ENCODE measurements at places on chromosomes 16 and 17.

- DNase-seq: no peak
Measured at GRCh38 chr16:17368951-17369350, 101.8 kb downstream of the XYLT1 start.

DNA sequence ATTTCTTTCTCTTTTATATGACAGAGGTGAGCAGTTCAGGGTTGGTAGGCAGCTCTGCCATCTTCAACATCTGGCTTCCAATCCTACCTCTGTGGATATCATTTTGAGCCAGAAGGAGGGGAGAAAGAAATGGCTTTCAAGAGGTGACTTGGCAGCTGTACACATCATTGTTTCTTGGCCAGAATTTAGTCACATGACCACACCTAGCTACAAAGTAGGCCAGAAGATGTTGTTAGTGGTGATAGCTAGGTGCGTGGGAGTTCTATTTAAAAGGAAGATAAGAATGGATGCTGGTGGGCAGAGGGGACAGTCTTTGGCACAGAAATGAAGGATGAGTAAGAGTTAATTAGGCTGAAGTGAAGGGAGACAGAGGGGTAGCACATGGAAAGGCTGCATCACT lies 29.2 kb upstream of the MPHOSPH6 start:
- no peak for DNase-seq

DNA sequence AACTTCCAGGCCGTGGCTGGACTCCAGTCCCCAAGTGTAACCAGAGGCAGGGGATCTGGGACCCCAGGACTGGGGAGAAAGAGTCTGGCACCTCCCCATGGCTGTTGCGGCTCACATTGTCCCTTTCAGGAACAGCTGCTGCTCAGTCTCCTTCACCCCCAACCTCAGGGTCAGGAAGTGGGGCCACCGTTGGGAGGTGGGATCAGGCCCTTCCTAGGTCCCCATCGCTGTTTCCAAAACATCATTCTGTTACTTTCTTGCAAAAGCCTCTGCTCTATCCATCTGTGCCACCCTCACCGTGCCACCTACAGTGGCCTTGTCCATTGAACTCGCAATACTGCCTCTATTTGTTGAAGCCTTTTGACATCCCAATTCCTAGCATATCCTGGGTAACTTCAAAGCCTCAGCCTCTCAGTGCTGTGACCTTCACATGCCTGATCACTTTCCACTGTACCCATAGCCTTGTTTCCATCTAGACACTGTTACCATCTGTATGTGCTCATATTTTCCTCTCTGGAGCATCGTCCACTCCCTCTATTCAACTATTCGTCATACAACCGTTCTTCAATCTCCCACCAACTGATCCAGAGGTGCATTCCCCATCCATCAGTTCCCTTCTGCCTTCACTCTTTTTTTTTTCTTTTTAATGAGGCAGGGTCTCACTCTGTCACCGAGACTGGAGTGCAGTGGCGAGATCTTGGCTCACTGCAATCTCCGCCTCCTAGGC lies 15.0 kb upstream of the SRCIN1 start:
- DNase-seq: no peak

DNA sequence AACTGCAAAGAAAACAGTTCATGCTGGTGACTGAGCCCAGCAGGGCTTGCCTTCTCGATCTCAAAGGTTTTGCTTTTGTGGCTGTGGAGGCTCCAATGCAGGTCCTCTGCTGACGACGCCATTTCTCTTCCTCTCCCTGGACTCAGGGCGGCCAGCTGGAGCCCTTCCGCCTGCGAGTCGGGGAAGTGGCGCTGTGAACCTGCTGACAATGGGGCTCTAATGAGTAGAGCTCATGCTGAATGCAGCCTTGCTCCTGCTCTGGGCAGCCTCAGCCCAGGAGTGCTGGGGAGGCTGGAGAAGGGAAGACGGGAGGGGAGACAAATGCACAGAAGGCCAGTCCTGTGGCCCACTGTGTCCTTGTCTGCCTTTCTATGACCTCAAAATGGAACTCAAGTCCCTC lies 43.8 kb downstream of the VAC14 start:
- DNase-seq: no peak

DNA sequence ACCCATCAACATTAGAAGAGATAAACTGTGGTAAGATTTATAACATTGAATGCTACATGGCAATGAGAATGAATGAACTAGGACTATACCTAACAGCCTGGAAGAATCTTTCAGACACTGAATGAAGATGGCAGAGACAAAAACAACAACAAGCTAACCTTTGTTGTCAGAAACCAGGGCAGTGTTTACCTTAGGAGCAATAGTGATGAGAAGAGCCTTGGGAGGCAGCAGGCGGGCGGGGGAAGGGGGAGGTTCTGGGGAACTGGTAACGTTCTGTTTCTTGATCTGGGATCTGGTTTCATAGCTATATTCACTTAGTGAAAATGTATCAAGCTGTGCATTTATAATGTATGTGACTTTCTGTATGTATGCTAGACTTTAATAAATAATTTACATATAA lies 139.0 kb upstream of the TNRC6C start:
- no peak for DNase-seq

GRCh38 chr17:36602030-36602748 lies 806 bp downstream of the MRM1 start:
- DNase-seq: no peak

GRCh38 chr16:51163894-51164566 lies 13.0 kb upstream of the SALL1 start:
- DNase-seq: no peak

DNA sequence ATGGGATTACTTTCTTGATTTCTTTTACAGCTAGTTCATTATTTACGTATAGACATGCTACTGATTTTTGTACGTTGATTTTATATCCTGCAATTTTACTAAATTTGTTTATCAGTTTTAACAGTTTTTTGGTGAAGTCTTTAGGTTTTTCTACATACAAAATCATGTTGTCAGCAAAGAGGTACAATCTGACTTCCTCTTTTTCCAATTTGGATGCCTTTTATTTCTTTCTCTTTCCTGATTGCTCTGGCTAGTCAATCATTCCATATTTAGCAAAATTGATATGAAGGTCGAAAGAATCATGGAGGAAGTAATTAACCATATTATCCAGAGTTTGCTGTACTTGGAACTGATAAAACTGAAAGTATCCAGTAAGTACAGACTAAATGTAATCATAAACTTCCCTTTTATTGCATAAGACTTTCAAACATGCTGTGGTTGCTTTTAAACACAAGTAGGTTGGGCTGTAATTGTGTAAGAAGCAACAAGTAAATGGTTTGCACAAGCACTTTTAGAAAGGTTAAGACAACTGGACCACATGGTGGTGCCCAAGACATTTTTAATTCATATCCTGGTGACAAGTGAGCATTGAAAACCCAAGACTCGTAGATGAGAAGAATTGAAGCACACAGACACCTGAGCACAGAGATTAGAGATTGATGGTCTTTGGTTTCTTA lies 8.4 kb downstream of the GDE1 start:
- DNase-seq: no peak

- DNase-seq: no peak
Measured at GRCh38 chr17:66976781-66977201, 12.3 kb downstream of the CACNG4 start.

- DNase-seq: no peak
Measured at GRCh38 chr16:62256406-62256805, 220.2 kb upstream of the CDH8 start.

DNA sequence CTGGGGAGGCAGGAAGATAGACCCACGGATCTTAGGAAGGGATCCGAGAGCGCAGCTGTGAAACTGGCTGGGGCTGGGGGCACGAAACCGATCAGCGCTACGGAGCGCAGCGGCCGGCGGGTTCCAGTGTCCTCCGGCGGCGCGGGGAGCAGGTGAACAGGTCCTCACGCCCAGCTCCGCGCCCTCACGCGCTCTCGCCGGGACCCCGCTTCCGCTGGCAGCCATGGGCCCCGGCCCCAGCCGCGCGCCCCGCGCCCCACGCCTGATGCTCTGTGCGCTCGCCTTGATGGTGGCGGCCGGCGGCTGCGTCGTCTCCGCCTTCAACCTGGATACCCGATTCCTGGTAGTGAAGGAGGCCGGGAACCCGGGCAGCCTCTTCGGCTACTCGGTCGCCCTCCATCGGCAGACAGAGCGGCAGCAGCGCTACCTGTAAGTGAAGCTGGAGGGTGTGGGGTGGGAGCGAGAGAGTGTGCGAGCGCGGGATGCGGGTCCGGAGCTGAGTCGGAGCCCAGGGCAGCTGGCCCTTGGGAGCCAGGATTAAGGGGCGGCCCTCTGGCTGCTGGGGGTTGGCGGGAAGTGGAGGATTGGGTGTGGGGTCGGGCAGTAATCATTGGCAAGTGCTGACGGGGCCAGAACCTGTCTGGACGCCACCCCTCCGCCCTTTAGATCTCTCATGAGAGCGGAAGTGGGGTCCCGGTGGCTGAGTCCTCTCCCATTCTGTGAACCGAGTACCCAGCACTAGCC lies 479 bp downstream of the ITGA3 start:
- DNase-seq: peak; percentile 46

GRCh38 chr17:8879410-8879809 lies 11.9 kb upstream of the PIK3R6 start:
- DNase-seq: no peak

GRCh38 chr17:14604591-14605266 lies 303.8 kb downstream of the HS3ST3B1 start:
- no peak for DNase-seq

GRCh38 chr16:68074850-68075555 lies 10.2 kb upstream of the NFATC3 start:
- DNase-seq: peak; percentile 28

- DNase-seq: no peak
Measured at GRCh38 chr17:36505171-36505570, 18.7 kb downstream of the ZNHIT3 start.

DNA sequence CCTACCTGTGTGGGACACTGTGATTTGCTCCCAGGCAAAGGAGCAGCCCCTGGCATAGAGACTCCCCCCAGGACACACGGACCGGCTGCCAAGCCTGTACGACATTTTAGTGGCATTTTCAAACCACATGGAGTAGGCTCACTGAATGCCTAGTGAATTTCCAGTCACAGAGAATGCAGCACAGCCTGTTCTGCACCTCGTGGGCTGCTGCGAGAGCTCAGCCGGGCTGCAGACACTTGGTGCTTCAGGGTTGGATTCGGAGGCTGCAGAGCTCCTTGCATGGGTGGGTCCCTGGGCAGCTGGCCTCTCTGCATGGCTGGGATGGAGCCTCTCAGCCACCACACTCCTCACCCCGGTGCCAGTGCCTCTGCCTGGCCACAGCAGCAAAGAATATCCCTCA lies 51.2 kb upstream of the HNF1B start:
- no peak for DNase-seq

GRCh38 chr17:68457539-68458259 lies 403 bp upstream of the WIPI1 start:
- DNase-seq: peak; percentile 98

DNA sequence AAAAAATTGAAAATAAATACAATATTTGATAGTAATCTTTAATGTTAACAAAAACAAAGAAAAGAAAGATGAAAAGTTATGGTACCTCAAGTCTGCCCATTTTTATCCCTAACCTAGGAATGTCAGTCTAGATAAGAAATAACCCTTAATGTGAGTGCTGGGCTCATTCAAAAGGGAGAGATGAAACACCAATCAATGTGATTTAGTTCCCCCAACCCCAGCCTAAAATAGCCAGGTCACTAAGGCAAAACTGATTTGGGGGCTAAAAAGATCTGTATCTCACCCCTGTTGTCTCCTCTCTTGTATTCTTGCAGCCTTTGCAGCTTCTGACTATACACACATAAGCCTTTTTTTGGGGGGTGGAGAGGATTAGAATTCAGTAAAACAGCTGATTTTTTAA lies 3.2 kb upstream of the IGF2BP1 start:
- DNase-seq: no peak

GRCh38 chr17:50123649-50124349 lies 6.2 kb downstream of the SAMD14 start:
- no peak for DNase-seq

GRCh38 chr17:17385491-17385890 lies 82.3 kb downstream of the NT5M start:
- no peak for DNase-seq

DNA sequence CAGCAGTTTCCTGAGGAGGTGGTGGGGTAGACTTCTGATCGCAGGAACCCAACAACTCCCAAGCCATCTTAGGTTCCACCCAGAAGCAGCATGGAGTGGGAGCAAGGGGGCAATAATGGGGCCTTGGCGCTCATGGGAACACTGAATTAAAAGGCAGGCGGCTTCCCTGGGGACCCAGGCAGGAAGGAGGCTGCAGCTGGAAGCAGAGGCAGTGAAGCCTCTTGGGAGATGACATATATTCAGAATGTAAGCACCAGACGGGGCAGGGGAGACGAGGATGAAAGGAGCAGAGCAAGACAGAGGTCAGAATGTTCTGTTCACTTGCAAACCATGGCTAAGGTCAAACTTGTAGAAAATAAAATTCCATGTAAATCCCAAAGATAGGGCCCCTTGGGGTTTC lies 2.9 kb downstream of the HIGD1B start:
- DNase-seq: no peak

GRCh38 chr17:42683407-42684034 lies 1.2 kb downstream of the CNTNAP1 start:
- no peak for DNase-seq

DNA sequence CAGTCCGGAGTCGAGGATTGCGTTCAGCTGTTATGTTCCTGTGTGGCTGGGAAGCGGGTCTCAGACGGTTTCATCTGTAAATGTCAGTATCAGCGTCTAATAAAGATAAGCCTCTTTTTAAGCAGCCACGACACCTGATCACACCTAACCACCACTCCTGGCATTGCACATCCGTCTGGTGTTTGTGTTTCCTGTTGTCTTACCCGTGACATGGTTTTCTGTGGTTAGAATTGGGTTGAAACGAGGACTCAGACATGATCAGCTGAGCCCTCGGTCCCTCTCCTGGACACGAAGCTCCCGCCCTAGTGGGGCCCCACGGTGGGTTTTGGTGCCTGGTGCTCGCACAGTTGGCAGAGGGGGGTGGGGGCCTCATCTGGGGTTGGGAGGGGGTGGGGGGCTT lies 18.3 kb downstream of the CPNE7 start:
- no peak for DNase-seq

- DNase-seq: no peak
Measured at GRCh38 chr17:28147017-28147416, 104.5 kb downstream of the NLK start.

DNA sequence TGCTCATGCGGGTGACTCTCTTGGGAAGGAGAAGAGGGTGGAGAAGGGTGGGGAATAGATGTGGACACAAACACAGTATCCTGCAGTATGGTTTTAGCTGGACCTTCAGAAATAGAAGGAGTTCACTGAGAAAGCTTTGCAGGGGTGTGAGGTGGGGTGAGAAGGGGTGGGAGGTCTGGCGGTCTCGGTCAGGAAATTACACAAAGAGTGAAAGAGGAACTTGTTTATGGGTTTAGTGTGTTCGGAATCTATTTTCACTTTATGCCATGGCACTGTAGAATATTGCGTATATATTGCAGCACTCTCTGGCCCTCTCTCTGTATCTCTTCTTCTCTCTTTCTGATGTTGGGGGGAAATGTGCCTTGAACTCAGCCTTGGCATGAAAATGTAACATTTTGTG lies 148.2 kb upstream of the GOT2 start:
- no peak for DNase-seq

- no peak for DNase-seq
Measured at GRCh38 chr16:72977127-72977526, 70.8 kb downstream of the ZFHX3 start.

DNA sequence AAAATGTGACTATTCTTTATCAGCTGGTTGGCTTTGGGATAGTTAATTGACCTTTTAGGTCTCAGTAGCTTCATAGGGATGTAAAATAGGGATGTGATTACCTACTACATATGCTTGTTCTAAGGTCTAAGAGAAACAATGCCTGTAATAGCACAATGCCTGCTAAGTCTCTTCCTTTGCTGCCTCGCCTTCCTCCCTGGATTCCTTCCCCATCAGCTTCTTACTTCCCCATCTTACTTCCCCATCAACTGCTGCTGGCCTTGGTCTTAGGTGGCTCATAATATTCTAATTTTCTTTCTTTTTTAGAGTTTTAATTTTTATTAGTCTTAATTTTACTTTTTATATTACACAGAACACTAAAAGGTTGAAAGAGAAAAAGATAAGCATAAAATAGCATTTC lies 59.2 kb upstream of the GOT2 start:
- no peak for DNase-seq

Measured in activated T-helper 9 cell treated with anti-CD3 and anti-CD28 coated beads, Interleukin-2, amount 50 U/mL, for 16 hours (primary cell).